ENCODE measurements at places on chromosomes 3 and 15.
A peak's percentile ranks its signal among the peaks of the same experiment; 100 is the strongest.

DNA sequence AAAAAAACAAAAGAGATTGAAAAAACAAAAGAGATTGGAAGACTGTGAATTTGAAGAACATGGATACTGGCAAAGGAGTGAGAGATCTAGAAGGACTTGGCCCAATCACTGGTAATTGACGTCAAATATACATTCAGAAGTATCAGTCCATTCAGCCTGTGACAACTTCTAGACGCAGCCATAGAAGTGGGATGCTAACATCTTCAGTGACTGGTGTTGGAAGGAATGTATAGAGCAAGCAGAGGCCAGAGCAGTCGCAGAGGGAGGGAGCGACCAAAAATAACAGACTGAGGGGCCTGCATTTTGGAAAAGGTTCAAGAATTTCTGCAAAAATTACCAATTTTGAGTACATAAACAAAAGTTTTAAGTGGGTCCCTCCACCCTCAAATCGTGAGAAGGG is 473.3 kb downstream of the CADM2 start:
- no peak for DNase-seq

- no peak for DNase-seq
These were observed 4.4 kb upstream of the ZNF589 start for GRCh38 chr3:48236531-48236930.

DNA sequence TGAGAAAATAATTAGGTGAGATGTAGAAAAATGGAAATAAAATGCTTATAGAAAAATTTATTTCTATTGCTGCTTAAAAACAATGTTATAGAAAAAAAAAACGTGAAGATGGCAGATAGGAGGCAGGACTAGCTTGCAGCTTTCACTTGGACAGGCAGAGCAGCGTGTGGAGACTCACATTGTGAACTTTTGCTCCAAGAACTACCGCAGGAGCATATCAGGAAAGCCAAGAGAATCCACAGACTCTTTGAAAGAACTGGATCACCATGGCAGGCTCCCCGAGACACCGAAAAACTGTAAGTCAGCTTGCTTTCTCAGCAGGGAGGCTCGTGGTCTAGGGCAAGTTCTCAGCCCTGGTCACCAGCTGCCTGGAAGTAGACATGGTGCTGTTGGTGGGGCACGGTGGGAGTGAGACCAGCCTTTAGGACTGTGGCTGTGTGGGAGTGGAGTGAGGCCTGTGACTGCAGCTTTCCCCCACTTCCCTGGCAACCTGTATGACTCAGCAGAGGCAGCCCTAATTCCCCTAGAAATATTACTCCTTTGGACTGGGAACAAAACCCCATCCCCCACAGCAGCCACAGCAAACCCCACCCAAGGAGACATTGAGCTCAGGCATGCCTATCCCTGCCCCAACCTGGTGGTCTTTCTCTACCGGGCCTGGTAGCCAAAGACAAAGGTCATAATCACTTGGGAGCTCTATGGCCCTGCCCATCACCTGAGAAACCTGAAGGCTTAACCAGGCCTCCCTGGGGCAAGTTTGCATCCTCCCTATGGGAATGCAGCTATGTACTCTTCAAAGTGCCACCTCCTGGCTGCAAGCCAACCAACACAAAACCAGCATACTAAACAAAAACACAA is 22.8 kb downstream of the STRIT1 start:
- peak; percentile 15 for DNase-seq

DNA sequence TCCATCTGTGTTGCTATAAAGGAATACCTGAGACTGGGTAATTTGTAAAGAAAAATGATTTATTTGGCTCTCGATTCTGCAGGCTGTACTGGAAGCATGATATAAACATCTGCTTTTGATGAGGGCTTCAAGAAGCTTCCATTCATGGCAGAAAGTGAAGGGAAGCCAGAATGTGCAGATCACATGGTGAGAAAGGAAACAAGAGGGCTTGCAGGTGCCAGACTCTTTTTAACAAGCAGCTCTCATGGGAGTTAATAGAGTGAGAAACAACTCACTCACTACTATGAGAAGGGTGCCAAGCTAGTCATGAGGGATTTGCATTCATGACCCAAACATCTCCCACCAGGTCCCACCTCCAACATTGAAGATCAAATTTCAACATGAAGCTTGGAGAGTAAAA is 247.2 kb downstream of the ZIC4 start:
- no peak for DNase-seq

- no peak for DNase-seq
These were observed 57.5 kb downstream of the SNRK start for GRCh38 chr3:43343815-43344214.

DNA sequence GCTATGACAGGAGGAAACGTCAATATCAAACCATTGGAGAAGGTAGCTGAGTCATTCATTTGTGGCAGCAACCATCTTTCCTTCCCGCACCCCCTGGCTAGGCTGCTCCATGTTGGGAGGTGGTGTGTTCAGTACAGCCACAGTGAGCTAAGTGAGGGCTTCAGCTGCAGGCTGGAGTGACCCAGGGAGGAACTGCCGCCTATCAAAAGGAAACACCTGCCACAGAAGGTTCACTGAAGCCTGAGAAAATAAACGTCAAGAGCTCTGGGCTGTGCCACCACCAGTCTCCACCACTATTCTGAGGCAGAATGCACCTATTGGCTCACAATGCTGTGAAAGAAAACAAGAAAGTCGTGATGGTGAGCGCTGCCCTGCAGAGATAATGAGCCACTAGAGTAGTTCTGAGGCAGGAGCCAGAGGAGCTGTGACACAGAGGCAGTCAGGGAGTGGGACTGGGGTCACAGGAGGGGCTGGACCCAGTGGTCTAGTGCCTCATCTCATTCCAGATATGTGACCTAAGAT is 34.8 kb upstream of the CD47 start:
- DNase-seq: peak; percentile 98

DNA sequence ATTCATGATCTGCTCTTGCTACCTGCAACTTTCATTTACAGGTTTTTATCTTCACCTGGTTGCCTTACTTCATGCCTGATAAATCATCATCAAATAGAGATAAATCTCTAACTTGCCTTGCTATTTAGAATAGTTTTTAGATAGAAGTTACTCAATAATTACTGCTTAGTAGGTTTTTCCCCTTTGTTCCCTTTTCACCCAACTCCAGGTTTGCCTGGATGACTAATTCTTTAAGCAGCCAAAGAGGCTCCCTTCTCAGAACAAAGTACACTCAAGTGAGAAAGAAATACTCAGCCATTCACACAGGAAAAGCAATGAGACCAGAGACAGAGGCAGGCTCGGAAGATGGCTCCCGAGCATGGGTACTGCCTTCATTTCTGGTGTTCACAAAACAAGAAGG is 268.1 kb upstream of the CRBN start:
- DNase-seq: no peak

- no peak for DNase-seq
These were observed 324.0 kb downstream of the PTPRG start for GRCh38 chr3:61885414-61885813.

- DNase-seq: no peak
These were observed 106.0 kb upstream of the ADPGK start for GRCh38 chr15:72889545-72889944.

DNA sequence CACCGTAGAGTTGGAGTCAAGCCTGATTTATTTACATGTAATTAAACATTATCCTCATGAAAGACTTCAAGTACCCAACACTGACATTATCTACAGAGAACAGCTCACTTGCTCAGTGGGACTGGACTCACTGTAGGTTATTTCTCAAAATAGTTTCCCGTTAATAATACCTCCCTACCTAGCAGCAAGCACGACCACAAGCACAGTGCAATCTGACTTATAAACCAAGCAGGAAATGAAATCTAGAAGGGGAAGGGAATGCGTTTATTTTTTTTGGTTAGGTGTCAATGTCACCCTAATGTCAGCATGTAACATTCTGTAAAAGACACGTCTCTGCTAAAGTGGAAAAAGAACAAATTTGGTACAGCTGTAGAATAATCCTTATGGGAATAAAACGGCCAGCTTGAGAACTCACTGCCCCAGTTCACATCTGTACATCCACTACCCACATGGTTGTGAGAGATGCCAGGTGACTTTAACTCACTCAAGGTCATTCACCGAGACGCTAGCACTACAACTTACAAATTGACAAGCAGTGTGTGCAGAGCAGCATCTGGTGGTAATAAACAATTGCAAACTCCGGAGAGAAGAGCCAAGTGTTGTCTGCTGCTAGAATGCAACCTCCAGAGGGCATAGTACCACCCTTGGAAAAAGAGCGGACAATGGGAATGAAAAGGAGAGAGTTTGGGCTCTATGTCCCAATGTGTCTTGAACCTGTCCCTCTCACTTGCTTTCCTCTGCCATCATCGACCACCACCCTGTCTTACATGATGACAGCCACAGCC is 242.5 kb downstream of the CADPS start:
- DNase-seq: no peak

- no peak for DNase-seq
These were observed 577 bp downstream of the ZNF148 start for GRCh38 chr3:125374501-125374995.

- no peak for DNase-seq
These were observed 70.2 kb upstream of the TRPM1 start for GRCh38 chr15:31171731-31172130.

DNA sequence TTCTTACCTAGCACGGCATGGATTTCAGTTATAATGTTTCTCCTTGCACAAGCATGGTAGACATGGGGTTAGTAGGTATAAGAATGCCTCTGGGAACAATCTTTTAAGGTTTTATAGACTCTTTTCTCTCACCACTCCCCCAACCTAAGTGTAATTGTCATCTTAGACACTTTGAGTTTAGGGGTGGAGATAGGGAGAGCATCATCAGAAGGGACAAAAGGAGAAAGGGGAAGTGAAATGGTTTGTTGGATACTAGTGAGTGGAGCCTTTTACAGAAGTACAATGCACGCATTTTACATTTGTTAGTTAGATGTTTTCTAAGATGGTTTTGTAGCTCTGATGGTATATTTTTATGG is 189.2 kb downstream of the TP63 start:
- no peak for DNase-seq

DNA sequence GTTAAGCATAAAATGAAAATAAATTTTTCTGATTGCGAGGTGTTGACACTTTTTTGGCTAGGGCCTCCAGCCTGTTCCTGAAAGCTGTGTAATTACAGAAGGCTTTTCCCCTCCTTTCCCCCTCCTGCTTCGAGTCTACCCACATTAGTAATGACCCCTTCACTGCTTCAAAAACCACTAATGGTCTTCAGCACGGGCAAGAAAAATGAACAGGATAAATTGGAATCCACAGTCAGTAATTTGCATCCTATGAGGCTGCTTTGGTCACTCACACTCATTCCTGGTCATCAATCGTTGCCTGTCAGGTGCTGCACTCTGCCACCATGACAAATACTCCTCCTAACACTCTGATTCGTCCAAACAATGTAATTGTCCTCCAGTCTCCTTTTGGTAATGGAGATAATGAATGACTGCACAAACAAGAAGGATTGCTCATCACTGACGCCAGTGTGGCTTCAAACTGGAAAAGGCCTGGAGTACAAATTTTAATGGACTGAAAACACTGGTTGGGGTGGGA is 148.6 kb downstream of the MEIS2 start:
- DNase-seq: no peak

Data from Jurkat, Clone E6-1 (cell line).